ENCODE measurements at places on chromosomes 3 and 15. TPM values are rescaled to one million over a fixed set of nuclear protein-coding genes. Genes with fewer than 3 reads are reported as not detected.

- no peak for DNase-seq
These were observed 32.3 kb downstream of the SRP14 start for GRCh38 chr15:40006646-40007045.

DNA sequence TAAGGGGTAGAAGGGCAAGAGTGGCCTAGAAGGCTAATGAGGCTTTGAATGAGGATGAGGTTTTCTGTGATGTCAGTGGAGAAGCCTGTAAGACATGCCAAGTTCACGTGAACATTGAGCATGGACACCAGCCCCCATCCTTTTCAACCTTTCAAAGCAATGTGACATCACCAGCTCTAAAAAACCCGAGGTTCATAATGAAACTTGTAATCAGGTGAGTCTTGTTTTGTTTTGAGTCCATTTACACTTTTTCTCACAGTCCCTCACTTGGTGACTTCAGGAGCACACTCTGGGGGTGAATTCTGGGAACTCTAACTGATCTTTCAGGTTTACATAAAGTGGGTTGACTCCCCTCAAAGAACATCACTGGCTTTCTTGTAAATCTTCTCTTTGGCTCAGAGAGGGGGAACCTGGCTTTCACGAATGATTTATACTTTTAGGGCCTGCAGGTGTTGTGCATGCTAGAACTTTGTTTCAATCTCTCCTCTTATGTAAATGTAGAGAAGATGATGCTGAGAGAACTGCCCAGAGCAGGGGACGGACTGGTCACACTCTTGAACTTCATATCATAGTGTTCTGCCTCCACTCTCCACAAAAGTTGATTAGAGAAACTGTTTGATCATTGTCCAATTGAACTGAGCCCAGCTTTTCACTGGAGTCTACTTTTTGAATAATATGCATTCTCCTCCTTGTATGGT lies 224.7 kb upstream of the SATB1 start:
- no peak for DNase-seq

Gene TXNRD3
- 17.9 TPM for polyA plus RNA-seq

DNA sequence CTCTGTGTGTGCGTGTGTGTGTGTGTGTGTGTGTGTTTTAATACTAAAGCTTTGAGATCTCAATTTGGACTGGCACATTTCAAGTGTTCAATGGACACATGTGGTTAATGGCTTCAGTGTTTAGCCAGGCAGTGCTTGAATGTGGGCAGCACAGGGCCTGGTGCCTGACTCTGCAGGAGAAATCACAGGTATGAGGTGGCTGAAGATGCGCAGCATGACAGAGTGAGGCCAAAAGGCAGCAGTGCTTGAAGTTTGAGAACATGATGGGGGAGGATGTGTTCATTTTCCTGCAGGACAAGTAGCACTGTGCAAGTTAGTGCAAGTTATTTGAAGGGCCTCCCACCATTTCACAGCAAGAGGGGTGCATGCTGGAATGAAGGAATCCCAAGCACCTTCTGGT lies 620.5 kb upstream of the TBL1XR1 start:
- no peak for DNase-seq

- DNase-seq = no peak
These were observed 39.4 kb upstream of the LMOD3 start for GRCh38 chr3:69161587-69162307.

Gene P2RY1
- 5.3 TPM for polyA plus RNA-seq

DNA sequence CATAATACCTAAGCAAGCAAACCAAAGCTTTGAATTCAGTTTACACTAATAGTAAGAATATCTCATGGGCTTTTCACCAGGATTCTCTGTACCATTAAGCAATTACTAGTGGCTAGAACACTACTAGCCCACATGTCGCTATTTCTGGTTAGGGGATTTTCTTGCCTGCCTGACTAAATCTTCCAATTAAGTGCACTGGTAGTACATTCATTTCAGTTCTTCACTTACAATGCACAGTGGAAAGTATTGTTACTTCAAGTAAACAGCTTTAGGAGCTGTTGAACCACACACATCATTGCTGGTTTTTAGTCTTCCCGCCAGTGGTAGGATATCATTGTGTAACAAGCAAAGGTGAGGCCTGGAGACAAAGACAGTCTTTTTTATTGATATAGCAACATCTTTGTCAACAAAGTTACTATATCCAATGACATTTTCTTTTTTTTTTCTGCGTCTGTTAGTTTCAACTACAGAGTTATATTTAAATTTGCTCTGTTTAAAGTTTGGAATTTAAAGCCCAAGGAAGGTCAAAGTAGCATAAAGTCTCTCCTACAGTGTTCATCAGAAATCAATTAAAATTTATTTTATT lies 826.8 kb upstream of the NR2F2 start:
- DNase-seq = no peak

DNA sequence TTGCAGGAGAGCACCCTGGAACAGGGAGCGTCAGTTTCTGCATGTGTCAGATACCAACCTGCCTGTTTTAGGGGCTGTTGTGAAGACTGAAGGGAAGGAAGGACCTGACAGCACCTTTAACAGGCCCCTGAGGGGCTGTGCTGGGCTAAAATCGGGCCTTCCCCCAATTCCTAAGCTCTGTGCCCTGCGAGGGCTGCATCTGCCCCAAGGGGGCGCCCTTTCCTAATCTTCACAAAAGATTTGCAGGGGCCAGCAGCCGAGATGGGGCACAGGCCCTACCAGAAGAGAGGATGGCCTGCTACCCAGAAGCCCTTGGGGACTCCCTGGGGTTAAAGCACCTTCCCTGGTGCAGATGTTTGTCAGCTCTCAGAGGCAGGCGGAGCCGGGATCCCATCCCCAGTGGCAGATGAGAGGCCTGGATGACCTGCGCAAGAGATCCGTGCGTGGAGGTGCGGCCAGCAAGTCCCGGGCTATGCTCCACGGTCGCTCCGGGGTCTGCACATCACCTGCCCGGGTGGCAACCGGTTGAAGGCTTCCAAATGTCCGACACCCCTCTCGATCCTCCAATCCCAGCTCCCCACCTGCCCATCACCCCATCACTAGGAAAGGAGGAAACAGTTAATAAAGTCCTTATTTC lies 53.6 kb downstream of the RHCG start:
- DNase-seq = no peak

GRCh38 chr3:106341586-106342162 lies 472.9 kb upstream of the CBLB start:
- no peak for DNase-seq

DNA sequence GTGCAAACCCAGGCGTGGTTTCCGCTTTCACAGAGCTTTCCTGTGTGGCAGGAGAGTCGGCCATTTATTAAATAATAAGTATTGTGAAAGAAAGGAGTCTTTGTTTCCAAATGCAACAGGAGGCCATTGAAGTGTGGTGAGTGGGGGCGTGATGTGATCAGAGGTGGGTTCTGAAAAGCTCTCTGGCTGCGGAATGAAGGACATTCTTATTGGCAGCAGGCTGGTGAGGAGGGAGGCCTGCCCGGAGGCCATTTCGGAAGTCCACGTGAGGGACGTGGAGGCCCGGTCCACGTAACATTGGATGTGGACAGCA lies 11.1 kb downstream of the ARNT2 start:
- DNase-seq = no peak

- no peak for DNase-seq
These were observed 692.3 kb downstream of the ZPLD1 start for GRCh38 chr3:103127098-103127630.

DNA sequence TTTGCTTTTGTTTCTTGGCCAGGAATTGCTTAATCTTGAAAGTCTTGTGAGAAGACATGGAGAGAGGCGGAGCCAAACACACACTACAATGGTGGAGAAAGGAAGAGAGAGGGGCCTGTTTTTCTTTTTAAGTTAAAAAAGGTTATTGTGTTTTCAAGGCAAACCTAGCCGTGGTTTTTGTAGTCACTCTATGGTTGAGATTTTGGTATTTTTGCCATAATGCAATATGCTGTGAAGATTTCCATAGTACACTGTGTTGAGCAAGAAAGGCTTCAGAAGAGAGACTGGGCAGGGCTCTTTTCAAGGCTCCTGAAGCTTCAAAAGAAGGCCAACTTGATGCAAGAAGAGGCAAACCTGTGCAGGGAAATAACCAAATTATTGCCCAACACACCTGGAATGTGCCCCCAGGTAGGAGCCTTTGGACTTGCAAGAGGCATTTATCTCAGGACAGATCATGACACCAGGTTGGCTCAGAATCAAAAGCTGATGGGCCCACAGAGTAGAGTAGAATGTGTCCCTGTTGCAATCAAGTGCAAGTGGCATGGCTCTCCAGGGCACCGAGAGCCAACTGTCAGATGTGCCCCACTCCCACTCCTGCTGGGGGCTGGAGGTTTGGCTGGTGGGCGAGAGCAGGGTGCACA lies 22.1 kb downstream of the AMOTL2 start:
- DNase-seq = no peak

DNA sequence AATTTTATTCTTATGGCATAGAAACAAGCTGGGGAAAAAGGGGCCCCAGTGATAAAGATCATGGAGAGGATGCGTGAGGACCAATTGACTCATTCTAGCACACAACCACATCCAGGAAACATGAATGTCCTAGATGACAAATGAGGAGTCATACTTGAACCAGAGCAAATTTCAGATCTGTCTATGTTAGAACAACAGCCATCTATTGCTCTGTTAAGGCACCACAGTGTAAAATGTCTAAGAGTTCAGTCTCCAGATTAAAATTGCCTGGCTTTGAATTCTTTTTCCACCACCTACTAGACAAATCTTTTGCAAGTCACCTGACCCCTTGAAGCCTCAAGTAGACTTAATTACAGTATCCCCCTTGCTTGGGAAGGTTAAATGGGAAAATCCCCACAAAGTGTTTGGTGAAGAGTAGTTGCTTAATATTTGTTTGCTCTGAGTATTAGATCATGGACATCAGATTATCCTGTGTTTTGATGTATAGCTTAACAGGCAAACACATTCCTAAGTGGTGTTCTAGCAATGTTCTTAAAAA lies 258.7 kb upstream of the TGFBR2 start:
- DNase-seq = no peak

Gene SETD5
- polyA plus RNA-seq = 30.8 TPM

DNA sequence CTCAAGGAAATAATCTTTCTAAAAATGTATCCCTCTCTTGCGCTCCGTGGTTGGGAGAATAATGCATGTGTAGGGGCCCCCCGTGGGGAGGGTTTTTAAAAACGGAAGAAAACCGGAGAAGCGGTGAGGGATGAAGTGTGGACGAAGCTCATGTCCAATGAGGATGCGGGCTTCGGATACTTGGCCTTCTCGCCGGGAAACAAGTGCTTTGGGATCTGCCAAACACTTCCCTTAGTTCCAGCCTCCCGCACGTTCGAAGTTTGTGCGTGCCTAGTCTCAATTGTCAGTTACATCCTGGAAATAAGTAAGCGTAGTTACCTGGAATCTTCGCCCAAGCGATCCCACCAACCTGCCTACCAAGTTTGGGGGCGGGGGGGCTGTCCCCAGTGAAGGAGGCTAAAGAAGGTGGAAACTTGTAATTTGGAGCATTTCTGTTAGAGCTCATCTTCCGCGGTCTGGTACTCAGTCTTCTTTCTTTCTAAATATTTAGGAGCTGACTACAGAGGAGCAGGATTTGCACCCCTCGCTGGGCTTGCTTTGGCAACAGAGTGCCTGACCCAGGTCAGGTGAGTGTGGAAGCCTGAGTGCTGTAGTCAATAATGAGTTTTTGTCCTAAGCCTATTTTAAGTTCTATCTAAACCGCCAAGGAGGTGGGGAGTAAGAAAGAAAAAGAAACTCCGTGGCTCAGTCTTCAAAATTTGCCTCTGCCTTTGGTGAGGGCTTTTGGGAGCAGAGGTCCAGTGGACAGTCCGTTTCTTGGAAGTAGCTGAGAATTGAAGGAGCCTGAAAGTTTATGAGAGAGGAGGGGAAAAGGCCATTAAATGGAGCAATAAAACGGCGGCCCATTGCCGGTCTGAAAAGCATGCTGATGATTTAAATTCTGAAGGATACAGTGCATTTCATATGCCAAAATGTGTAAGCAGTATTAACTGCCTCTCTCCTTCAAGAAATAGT lies 1.1 kb downstream of the ITPR1 start:
- peak; percentile 60 for DNase-seq

DNA sequence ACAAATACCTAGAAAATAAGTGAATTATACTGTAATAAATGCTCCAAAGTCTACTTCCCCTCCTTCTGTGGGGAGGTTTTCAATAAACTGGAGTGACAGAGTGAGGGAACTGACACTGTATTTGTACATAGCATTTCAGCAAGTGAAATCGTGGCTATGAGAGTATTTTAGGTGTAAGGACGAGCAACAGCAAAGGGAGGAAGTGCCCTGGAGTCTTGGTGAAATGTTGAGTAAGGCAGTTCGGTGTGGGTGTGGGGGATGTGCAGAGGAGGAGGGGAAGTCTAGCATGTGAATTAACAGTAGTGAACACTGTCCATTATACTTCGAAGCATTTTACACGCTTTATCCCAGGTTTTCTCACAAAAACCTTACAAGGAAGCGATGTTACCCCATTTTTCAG lies 18.1 kb upstream of the P2RY13 start:
- DNase-seq = no peak
